ENCODE measurements at places on chromosomes 4 and X. TPM values are rescaled to one million over a fixed set of nuclear protein-coding genes. Genes with fewer than 3 reads are reported as not detected.

- DNase-seq: no peak
Measured at GRCh38 chr4:113987382-113987941, 8.0 kb upstream of the ARSJ start.

- DNase-seq: peak; percentile 14
Measured at GRCh38 chr4:10192331-10192730, 75.7 kb upstream of the WDR1 start.

- DNase-seq: no peak
Measured at GRCh38 chr4:81352446-81352835, 119.3 kb downstream of the RASGEF1B start.

RNF113A gene
- 14.6 TPM for total RNA-seq
